ENCODE measurements at places on chromosomes 4 and X.

GRCh38 chrX:153770601-153771414, 6.8 kb downstream of the PLXNB3 start:
- DNase-seq, result no peak

- no peak for DNase-seq
Observed at GRCh38 chr4:136713140-136713539, 819.2 kb downstream of the PCDH18 start.

DNA sequence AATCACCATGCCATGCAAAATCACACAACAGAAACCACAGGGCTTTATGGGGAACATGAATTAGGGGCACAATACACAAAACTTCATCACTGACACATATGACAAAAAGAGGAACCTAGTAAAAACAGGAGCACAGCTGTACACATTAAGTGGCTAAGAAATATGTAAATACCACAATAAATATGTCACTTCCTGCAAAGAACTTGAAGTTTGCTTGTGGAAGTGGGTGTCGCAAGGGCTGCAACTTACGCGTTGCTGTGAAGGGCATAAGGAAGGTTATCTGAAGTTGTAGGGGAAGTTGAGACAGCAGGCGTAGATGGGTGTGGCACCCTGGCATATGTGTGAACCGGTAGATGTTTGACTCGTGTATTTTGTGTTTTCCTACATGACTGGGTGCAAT, 42.4 kb downstream of the CLCN4 start:
- DNase-seq, result peak; percentile 91

GRCh38 chrX:38513112-38513742, 48.1 kb upstream of the TSPAN7 start:
- no peak for DNase-seq

DNA sequence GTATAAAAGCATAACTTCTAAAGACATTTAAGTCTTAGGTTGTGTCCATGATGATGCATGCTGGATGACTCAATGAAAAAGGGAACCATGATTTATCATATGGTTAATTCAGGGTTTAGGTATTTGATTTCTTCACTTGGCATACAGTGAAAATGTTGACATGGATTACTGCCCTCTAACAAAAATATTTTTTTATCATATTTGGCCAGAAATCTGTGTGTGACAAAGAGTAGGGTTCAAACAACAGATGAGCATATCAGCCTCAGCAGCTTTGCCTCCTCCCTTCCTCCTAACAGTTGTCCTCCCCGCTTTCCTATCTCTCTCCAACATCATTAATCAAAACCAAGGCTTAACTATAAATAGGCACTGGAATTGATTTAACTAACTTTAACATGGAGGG, 46.3 kb downstream of the ARHGAP6 start:
- DNase-seq, result no peak

DNA sequence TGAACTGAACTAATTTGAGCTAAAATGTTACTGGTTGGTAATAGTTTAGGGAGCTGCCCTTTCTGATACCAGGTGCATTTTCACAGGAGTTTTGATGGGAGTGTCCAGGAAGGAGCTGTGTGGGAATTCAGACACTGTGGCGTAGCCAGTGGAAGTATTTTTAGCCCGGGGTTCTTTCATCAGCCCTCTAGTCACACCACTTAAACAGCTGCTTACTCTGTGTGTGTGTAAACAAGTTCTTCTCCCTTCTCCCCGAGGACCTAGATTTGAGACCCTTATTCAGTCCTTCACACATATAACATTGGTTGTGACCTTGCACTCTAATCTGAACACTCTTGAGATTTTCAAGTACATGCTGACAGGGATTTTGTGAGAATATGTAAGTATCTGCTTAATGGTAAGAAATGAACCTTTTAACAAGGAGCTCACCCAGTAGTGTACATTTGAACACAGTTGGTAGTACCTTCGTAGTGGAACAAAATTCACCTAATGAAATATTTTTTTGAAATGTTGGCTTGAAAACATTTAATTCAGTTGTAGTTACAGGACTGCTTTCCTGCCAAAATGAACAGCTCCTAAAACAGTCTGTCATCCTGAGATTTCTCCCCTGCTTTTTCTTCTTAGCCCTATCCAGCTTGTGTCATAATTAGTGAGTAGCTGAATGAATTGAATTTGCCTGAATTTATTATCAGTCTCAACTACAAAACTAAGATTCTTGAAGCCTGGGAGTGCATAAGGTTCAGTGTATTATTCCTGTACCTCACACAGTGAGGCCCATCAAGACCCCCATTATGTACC, 61.8 kb downstream of the BMPR1B start:
- no peak for DNase-seq

GRCh38 chr4:7252510-7253340, 60.4 kb downstream of the SORCS2 start:
- no peak for DNase-seq
